ENCODE measurements at places on chromosomes 16 and 17.

- no peak for DNase-seq
Observed at GRCh38 chr17:17937201-17937853, 34.9 kb downstream of the TOM1L2 start.

- DNase-seq, result no peak
Observed at GRCh38 chr17:82402865-82403264, 15.3 kb upstream of the HEXD start.

DNA sequence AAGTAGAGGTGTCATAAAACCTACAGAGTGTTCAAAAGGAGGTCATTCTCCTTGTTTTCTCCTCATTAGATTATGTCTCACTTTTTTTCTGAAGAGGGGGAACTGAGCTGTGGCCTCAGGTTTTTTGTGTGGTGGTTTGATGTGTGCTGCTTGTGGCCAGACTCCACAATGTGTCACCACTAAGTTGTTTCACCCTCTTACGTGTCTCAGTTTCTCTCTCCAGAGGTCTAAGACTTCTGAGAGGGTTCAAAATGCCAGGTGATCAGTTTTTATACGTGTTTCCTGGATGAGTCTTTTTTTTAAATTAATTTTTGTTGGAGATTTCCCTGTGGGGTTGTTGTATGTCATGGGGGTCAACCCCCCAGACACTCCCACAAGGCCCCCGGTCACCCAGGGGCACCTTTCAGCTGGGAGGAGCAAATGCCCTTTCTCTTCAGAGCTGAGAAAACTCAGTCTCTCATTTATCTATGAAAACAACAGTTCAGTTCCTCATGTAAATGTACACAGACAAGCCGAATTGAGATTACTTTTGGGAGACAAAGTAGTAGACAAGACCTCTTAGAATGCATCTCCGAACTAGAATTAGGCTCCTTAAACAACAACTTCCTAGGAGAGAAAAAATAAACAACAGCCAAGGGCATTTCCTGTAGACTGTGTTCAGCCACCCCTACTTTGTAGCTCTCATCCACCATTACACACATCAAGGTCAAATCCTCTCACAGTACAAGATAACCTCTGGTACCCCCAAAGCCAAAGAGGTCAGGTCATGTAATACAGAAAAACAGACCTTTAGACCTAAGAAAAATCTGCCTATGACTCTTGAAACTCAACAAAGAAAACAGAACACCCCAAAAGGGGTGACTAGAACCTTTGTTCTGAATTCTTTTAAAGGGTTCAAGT, 23.9 kb upstream of the TMEM98 start:
- DNase-seq, result no peak

GRCh38 chr17:76556765-76557367, 17.0 kb downstream of the PRCD start:
- no peak for DNase-seq

DNA sequence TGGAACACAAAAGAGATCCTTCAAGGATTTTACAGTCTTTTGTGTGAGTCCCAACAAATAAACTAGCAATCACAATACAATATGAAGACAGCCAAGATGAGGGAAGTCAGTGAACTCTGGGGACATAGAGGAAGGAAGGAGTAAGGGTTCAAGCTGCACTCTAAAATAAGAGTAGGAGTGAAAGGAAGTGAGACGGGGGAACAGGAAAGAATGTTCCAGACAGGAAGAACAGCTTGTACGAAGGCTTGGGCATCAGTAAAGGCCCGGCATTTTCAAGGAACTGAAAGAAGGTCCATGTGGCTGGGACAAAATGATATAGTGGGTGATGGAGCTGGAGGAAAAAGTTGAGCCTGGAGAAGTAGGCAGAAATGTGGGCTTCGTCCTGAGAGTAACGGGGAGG, 4.5 kb downstream of the CCL17 start:
- DNase-seq, result no peak

All from HS-27A (cell line).